ENCODE measurements at places on chromosomes 3 and 15.

DNA sequence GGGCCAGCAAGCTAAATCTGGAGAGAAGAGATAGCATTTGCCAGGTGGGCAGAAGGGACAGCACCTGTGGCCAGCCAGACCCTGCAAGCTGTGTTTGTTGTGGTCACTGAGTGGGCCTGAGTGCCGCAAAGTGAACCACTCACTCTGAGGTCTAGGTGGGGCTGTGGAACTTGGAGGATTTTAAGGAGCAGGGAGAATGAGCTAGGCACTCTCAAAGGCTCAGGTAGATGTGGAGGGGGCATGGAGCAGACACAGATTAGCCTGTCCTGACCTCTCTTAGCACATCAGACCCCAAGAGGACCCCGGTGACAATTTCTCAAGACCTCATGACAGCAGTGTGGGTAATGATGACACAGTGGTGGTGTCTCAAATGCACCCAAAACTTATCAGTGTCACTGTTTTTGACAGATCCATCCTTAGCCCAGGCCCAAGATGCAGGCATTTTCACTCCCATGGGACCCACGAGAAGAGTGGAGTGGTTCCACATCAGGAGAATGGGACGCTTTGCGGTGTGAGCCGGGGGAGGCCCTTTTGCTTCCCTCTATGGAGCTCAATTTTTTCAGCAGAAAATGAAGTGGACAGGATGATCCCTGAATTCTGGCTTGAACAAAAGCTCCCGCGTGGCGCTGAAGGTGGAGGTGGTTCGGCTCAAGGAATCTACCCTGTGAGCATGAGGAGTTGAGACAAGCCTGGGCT, 43.8 kb upstream of the TLE3 start:
- DNase-seq = no peak

DNA sequence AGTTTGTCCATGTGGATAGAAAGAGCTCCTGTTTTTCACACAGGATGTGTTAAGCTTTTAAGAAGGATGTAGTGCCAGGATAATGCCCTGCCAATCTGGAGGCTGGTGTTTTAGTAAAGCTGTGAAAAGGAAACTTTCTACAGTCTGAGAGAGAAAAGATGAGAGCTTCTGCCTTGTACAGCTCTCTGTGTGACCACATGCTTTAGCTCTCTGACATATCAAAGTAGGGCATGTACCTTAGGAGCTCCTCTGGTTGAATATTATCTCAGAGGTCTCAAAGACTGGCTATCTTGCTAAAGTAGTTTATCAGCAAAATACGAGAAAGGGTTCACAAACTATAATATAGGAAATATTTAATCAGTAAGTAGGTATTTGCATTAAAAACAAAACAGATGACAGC, 30.4 kb downstream of the CDIN1 start:
- no peak for DNase-seq

GRCh38 chr15:56754772-56755370, 21.6 kb upstream of the ZNF280D start:
- no peak for DNase-seq

- no peak for DNase-seq
Observed at GRCh38 chr3:18234717-18235335, 190.3 kb downstream of the SATB1 start.

DNA sequence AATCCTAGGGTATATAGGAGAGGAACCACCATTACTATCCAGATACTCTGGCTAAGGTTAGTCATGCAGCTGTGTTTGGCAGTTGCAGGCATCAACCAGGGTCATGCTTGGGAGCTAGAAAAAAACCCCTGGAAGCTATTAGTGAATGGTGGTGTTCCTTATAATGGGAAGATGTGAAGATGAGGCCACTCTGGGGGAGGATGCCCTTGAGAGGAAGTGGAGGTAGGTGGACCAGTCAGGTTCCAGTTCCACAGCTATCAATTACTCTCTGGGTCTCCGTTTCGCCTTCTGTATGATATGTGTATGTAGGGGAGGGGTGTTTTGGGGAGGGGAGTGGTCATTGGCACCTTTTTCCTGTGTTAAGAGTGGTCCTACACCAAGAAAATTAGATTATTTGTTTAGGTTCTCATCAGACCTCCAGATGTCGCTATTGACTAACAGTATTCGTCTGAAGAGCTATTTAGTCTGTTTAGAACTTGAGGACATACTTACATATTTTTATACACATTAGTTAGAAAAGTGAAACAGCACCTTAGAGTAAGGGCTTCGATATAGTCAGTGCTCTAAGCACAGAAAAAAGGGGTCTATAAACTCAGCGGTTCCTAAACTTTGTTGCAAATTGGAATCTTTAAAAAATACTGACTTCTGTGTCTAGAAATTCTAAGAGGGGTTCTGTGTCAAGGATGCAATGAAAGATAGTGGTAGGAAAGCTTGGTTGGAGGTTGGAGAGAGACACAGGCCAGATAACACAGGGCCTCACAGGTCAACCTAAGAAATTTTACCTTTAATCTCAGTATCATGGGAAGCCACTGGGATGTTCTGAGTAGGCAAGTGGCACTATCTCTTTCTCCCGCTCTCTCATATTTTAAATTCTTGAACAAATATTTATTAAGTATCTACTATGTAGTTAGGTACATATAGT, 9.1 kb upstream of the HPS3 start:
- DNase-seq = peak; percentile 50

GRCh38 chr15:74541494-74542165, 610 bp downstream of the ARID3B start:
- DNase-seq = no peak

DNA sequence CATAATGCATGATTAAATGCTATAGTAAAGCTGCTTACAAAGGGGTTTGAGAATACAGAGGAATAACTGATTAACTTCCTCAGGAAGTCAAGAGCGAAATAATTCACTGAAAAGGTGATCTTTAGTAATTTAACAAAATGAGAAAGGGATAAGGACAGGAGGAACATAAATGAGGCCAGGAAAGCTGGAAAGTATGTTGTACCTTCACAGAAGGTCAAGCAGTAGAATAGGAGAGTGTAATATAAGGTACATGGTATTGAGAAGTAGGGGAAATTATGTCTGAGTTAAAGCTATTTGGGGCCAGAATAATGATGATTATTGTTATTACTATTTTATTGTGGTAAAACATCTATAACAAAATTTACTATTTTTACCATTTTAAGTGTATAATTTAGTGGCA, 19.2 kb downstream of the GOLM2 start:
- DNase-seq = no peak

- peak; percentile 22 for DNase-seq
Observed at GRCh38 chr15:58212909-58213526, 74.8 kb downstream of the AQP9 start.

GRCh38 chr3:53230041-53230621, 25.7 kb downstream of the TKT start:
- no peak for DNase-seq

Measured in LNCaP clone FGC (cell line).